ENCODE measurements at places on chromosomes 2 and 18. TPM values are rescaled to one million over a fixed set of nuclear protein-coding genes. Genes with fewer than 3 reads are reported as not detected.

- DNase-seq = no peak
- no peaks in the 10 kb centered on the region for H3K27me3 ChIP-seq
- H3K4me3 ChIP-seq = no peak overlapping the region
- no peaks in the 10 kb centered on the region for H3K4me1 ChIP-seq
- no peaks in the 10 kb centered on the region for H3K36me3 ChIP-seq
Measured at GRCh38 chr2:96726131-96726530, 13.7 kb downstream of the LMAN2L start.

GRCh38 chr2:76415821-76416220 lies 705.1 kb upstream of the GCFC2 start:
- no peaks in the 10 kb centered on the region for H3K36me3 ChIP-seq
- H3K27me3 ChIP-seq = no peaks in the 10 kb centered on the region
- no peak for DNase-seq
- H3K4me1 ChIP-seq = no peaks in the 10 kb centered on the region
- H3K27ac ChIP-seq = no peak overlapping the region

DNA sequence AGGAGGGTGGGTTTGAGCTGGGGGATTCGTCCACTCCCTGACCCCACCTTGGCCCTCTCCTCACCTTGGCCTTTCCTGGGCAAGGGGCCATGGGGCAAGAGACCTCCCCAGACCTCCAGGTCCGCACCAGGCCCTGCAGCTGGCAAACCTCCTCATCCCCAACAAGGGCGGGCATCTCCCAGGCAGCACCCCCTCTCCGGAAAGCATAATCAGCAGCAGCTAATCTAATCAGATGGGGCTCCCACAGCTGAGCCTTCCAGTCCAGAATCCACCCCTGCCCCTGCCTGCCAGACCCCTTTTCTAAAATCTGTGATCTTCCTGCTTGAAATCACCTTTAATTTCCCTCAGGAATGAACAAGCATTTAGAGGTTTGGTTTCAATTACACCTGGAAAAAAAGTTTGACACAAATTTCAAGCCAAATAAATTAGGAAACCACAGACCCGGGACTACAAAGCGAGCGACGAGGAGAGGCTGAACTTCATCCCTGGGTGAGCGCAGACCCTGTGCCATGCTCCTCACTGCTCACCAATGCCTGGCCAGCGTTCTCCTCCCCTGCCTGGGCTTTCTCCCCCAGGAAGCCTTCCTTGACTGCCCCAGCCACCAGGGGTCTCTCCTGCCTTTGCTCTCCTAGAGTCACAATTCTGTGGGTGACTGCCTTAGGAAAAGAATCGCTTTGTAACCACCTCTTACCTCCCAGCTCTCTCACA lies 143.0 kb upstream of the MYCN start:
- H3K27ac ChIP-seq = no peak overlapping the region
- H3K4me3 ChIP-seq = no peak overlapping the region
- H3K27me3 ChIP-seq = no peaks in the 10 kb centered on the region
- H3K4me1 ChIP-seq = peaks cover 2% of the 10 kb centered on the region

The ERMN gene
- 0.38 TPM for polyA plus RNA-seq

- H3K36me3 ChIP-seq = no peaks in the 10 kb centered on the region
- DNase-seq = no peak
- H3K27ac ChIP-seq = no peak overlapping the region
- no peak overlapping the region for H3K4me3 ChIP-seq
- no peaks in the 10 kb centered on the region for H3K27me3 ChIP-seq
- H3K4me1 ChIP-seq = no peaks in the 10 kb centered on the region
Measured at GRCh38 chr2:26936855-26937254, 33.6 kb upstream of the MAPRE3 start.

DNA sequence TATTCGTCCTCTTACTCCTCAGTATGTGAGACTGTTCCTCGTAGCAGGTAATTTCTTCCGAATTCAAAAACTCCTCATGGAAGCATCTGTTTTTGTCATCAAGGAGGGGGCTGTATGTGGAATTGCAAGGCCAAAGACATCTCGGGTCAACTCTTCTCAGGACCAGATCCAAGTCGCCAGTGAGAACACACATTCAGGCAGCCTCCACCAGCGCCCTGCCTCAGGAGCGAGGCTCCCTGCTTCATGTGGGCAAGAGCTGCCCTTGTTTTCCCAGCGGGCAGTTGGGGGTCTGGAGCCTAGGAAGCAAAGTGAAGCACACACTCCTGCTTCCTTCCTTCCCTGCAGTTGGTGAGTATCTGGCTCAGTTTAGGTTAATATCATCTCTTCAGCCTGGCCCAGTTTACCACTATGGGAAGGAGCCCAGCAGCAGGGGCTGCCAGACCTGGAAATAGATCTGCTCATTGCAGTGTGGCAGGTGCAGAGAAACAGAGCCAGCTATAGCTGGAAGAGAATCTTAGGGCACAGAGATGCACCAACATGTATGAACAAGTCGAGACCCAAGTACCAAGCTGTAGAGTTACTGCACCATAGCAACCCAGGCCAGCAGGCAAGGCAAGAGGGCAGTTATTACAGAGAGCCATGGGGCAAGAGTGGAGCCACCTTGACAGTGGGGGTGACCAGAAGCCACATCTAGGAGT lies 25.3 kb downstream of the TMEM127 start:
- no peaks in the 10 kb centered on the region for H3K27me3 ChIP-seq
- H3K36me3 ChIP-seq = no peaks in the 10 kb centered on the region
- no peak overlapping the region for H3K27ac ChIP-seq
- no peak for DNase-seq
- no peaks in the 10 kb centered on the region for H3K4me1 ChIP-seq

- no peaks in the 10 kb centered on the region for H3K4me1 ChIP-seq
- H3K27ac ChIP-seq = no peak overlapping the region
- DNase-seq = no peak
- H3K4me3 ChIP-seq = no peak overlapping the region
- H3K27me3 ChIP-seq = no peaks in the 10 kb centered on the region
- no peaks in the 10 kb centered on the region for H3K36me3 ChIP-seq
Measured at GRCh38 chr2:151919786-151920185, 91.6 kb upstream of the ARL5A start.
